NAMALWA (cell line): ENCODE measurements at places on chromosomes 11 and 22.
A peak's percentile ranks its signal among the peaks of the same experiment; 100 is the strongest.

DNA sequence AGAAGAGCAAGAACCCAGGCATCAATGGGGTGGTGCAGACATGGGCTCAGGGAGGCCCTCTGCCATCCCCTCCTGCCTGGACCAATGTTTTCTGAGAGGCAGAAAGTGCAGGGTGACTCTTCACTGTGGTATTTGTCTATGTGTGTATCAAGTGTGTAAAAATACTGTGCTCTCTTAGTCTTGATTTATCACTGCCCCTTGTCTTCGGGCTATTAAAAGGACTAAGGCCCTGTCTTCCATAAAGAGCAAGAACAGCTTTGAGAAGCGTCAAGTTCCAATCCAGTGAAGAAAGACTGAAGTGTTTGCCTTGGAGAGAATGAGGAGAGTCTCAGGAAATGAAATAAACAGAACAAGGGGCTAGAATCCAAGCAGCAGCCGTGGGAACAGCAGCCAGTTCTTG lies 14.4 kb downstream of the PRSS23 start:
- no peak for DNase-seq

DNA sequence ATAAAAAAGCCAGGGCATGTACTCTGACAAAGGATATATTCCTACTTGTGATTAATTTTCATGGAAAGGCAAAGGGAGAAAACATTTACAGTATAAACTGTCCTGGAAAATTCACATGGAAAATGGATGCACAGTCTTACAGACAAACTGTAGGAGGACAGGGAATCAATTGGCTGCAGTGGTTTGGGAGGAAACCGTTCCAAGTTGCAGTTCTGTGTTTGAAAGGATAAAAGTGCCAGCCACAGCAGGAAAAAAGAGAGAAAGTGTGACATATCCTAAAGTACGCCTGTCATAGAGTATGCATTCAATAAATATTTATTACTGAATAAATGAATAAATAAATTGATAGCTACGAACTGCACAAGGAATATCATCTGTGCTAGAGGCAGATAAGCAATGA lies 462.9 kb downstream of the RAB38 start:
- DNase-seq: no peak

GRCh38 chr22:24706054-24706453 lies 68.5 kb downstream of the PIWIL3 start:
- DNase-seq: no peak

- DNase-seq: peak; percentile 41
Observed at GRCh38 chr11:2466869-2467694, 22.3 kb downstream of the KCNQ1 start.

DNA sequence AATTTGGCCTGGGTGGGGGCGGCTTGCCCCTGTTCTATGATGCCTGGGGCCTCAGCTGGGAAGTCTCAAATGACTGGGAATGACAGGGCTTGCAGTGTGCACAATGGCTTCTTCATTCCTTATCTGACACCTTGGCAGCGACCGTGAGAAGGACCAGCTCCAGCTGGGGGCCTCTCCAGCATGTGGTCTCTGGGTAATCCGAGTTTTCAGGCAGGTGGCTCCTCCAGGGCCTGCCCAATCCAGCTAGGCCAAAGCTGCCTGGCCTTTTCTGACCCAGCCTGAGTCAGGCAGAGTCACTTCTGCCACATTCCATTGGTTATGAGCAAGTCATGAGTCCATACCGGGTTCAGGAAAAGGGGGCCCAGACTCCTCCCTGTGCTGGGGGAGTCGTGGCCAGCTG lies 646.0 kb downstream of the OPCML start:
- DNase-seq: no peak

DNA sequence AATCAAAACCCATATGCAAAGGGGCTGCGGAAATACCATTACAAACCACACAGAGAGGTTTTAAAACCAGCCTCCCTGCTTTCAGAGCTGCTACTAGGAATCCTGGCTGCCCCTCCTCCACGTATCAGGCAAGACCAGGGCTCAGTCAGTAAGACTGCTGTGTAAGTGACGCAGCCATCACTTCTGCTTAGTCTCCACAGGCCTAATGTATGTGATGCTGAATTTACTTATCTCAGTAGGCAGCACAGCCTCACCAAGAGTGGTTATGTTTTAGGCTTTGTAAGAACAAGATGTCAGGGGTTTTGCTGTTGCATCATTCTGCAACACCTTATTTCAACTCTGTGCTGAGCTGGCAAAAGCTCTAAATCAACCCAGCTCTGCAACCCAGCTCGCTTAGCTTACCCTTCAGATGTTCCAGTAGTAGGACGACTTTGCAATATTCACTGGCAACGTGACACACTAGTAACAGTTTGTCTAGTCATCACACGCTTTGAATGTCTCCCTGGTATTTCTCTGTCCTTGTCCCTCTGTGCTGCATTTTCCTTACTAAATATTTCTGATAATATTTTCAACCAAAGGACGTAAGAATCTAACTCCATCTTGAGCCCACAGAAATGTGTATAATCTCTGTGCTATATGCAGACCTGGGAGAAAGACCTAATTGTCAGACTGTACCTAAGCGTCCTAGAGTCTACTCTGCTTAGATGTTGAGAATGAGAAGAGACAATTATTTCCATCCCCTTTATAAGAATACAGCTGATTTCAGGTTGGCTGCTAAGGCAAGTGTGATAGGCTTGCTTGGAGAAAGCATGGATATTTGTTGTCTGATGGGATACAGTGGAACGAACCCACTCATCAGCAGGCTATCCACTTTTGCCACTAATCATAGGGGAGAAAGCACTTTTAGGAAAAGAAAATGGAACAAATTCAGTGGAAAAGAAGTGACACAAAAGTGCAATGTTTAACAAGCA lies 72.2 kb downstream of the LARGE2 start:
- DNase-seq: no peak

GRCh38 chr22:42639541-42640241 lies 710 bp downstream of the ATP5MGL start:
- no peak for DNase-seq

GRCh38 chr22:46084943-46085827 lies 65.1 kb upstream of the PPARA start:
- no peak for DNase-seq

DNA sequence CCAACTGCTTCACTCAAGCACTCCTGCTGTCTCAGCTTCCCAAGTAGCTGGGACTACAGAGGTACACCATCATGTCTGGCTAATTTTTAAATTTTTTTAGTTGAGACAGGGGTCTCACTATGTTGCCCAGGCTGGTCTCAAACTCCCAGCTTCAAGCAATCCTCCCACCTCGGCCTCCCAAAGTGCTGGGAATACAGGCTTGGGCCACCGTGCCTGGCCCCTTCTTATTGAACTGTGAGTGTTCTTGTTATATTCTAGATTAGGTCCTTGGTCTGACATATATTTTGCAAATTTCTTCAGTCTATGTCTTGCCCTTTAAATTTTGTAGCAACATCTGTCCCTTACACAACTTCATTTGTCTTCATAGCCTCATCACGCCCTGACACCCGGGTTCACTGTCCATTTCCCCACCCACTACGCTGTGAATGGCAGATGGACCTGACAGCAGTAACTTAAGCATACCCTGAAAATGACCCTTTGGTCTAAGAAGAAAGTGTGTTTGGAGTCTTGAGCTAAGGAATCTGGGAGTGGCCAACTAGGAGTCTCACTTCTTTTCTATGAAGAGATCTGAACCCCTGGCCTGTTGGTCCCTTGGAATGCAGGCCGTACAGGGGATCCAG lies 4.2 kb upstream of the FAM118A start:
- DNase-seq: no peak

DNA sequence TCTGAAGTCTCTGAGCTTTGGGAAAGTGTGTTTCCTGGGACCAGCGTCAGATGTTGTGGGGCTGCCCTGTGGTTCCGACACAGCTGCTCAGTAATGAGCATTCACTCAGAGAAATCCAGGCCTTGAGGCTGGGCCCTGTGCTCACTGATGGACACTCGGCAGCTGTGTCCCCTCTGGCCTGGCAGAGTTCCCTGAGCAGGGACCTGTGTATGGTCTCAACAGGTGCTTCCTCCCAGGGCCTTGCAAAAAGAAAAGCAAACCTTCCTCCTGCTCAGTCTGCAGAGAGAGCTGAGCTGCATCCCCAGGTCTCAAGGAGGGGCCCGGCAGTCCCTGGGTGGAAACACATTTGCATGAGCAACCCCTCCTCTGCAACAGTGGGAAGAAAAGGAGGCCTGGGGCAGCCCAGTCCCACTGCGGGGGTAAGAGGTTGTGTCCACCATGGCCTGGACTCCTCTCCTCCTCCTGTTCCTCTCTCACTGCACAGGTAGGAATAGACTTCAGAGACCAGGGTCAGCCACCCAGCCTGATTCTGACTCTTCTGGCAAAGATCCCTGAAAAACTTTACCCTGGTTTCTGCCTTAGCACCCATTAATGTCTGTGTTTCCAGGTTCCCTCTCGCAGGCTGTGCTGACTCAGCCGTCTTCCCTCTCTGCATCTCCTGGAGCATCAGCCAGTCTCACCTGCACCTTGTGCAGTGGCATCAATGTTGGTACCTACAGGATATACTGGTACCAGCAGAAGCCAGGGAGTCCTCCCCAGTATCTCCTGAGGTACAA lies 131.2 kb downstream of the VPREB1 start:
- peak; percentile 66 for DNase-seq

- DNase-seq: no peak
Observed at GRCh38 chr11:33582636-33583325, 117.8 kb downstream of the C11orf91 start.

DNA sequence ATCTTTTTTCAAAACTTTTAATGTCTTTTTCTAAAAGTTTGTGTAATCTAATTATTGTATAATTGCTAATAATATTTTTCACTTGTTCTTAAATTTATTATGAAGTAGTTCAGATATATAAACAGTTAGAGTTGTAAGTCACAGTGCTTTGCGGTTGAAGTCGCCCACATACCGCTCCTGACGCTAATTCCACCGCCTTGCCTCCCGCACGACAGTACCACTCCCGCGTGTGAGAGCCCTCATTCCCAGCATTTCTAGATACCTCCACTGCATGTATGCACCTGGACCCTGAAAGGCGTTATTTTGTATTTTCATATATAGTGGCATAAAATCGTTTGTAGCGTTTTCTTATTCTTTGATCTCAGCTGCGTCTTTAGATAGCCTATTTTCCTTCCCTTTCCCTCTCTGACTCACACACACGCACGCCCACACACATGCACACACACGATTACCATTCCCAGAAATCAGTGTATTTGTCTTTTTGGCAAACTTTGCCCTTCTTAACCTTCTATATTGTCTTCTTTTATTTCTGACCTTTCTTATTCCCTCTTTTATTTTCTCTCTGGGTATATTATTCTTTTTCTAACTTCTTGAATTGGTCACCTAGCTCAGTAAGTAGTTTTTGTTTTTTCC lies 56.4 kb upstream of the PITPNB start:
- DNase-seq: no peak

- DNase-seq: peak; percentile 25
Observed at GRCh38 chr11:72418834-72419560, 15.3 kb downstream of the CLPB start.

GRCh38 chr11:45217991-45218390 lies 68.2 kb downstream of the SYT13 start:
- no peak for DNase-seq

- no peak for DNase-seq
Observed at GRCh38 chr11:116869610-116870009, 32.2 kb upstream of the APOA1 start.

GRCh38 chr11:66011239-66011784 lies 496 bp upstream of the CST6 start:
- DNase-seq: no peak

DNA sequence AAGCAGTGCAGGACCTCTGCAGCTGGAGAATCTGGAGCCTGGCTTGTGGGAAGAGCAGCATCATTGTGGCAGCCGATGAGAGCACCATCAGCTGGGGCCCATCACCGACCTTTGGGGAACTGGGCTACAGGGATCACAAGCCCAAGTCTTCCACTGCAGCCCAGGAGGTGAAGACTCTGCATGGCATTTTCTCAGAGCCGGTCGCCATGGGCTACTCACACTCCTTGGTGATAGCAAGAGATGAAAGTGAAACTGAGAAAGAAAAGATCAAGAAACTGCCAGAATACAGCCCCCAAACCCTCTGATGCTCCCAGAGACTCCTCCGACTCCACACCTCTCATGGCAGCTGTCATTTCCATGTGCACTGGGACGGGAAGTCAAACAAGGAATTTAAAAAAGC lies 35.6 kb downstream of the ASRGL1 start:
- DNase-seq: no peak

DNA sequence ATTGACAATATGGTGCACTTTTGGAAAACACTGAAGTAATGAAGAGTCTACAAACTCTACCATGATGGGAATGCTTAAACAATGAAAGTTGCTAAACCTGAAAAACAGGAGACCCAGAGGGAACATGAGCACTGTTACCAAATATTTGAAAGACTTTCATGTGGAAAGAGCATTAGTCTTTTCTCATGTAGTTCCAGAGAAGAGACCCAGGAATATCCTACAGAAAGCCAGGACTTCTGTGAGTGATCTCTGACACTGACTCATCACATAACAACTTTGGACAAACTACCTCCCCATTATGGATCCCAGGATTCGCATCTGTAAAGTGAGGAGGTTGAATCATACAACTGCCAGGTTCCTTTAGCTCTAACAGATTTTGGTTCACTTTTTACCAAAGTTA lies 62.2 kb downstream of the FAM181B start:
- no peak for DNase-seq

- DNase-seq: no peak
Observed at GRCh38 chr22:26541167-26541819, 29.0 kb upstream of the TFIP11 start.

- no peak for DNase-seq
Observed at GRCh38 chr11:46333394-46333947, 13.8 kb upstream of the DGKZ start.

GRCh38 chr11:32176223-32176934 lies 85.5 kb downstream of the RCN1 start:
- DNase-seq: peak; percentile 93

- DNase-seq: no peak
Observed at GRCh38 chr11:69620683-69621290, 20.2 kb upstream of the CCND1 start.

DNA sequence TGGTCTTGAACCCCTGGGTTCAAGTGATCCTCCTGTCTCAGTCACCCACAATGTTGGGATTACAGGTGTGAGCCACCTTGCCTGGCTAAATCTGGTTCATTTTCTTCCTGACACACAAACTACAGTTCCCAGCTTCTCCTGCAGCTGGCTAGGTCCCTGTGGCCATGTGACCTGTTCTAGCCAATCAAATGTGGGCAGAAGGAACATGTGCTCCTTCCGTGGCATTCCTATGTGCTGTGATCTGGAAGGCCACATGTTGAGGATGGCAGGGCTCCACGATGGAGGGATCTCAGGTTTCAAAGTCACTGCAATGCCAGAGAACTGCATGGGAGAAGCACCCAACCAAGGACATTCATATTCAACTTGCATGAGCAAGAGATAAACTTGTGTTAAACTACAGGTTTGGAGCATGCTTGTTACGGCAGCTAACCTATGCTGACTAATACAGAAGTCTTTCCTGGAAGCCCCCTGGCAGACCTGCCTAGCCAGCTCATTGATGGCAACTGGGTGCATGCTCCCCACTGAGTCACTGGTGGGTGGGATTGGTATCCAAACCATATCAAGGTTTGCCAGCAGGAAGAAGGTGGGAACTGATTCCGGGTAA lies 86.0 kb downstream of the RPS6KA4 start:
- peak; percentile 32 for DNase-seq

- DNase-seq: no peak
Observed at GRCh38 chr11:118834427-118835028, 43.6 kb upstream of the DDX6 start.
